Cerebellar cortex (tissue), 1 donor: ENCODE measurements at places on chromosomes 11 and 22.
A peak's percentile ranks its signal among the peaks of the same experiment; 100 is the strongest.

- no peak for DNase-seq
These were observed 375 bp downstream of the BSCL2 start for GRCh38 chr11:62706850-62707247.

GRCh38 chr11:72013765-72014711 is 15.3 kb downstream of the IL18BP start:
- peak; percentile 60 for DNase-seq

DNA sequence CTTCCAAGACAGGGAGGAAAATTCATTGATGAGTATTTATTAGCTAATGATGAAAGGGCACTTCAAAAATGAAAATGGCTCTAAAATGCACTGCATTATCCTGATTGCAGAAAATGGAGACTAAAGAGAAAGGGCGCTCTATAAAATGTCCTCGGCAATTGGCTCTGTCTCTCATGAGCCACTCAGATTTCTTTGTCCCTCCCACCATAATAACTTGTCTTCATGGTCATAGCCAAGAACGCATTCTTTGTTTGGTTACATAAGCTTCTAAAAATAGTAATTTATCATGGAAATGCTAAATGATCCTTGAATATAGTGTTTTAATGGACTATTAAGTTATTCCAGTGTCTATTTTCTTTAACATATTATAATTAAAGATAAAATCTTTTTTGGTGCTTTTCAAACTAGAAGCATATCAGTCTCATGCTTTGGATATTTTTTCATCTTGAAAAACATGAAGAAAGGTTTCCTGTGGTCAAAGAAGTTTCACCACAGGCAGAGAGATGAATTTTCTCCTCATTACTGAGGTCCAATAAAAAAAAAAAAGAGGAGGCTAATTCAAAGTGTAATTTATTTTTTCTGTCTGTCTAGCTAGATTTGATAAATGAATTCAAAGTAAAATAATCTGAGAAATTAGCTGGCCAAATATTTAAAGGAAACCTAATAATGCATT is 238.1 kb upstream of the BLID start:
- DNase-seq: no peak

DNA sequence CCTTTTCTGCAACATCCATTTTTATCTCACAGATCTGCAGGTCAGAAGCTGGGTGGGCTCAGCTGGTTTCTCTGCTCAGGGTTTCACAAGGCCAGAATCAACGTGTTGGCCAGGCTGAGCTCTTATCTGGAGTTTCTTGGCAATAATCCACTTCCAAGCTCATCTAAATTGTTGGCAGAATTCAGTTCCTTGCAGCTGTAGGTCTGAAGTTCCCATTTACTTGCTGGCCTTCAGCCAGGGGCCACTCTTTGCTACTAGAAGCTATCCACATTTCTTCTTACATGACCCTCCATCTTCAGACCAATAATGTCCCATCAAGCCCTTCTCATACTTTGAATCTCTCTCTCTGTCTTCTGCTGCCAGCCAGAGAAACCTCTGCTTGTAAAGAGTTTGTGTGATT is 103.5 kb downstream of the WNT11 start:
- no peak for DNase-seq

DNA sequence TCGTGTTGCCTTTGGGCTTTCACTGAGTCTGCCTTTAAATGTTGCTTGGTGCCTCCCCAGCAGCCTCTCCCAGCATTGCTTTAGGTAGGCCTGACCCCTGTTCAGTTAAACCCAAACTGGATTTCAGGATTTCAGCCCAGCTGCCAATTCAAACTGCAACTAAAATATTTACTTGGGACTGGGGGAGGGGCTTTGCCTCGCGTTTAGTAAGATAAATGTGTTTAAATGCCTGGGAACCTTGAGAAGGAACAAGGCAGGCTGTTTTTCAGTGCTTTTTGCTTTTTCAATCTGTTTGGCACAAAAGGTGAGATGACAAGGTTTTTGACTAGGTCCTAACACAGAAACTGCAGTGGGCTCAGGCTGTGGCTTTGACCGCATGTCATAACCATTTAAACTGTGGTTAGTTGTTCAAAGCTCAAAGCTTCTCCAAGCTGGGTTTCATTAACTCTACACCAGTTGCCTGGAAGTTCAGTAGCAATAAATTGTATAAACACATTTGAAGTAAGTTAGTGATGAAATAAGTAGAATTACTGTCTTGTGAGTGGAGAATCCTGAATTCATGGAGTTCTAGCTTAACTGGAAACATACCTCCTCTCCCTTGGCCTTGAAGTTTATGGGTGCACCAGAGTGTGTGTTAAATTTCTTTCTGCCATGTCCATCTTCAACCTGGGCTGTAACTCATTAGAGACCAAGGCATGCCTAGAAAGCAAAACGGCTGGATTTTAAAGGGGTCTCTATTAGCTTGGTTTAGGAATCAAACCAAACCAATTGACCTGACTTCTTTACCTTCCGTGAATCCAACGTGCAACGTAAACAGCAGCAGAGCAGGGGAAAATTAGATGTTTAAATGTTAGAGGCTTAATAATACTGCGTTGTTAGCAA is 3.6 kb downstream of the PKNOX2 start:
- DNase-seq: peak; percentile 9

- no peak for DNase-seq
These were observed 54.4 kb downstream of the TMEM135 start for GRCh38 chr11:87092159-87092558.

GRCh38 chr11:20754933-20755332 is 85.5 kb downstream of the NELL1 start:
- DNase-seq: no peak

DNA sequence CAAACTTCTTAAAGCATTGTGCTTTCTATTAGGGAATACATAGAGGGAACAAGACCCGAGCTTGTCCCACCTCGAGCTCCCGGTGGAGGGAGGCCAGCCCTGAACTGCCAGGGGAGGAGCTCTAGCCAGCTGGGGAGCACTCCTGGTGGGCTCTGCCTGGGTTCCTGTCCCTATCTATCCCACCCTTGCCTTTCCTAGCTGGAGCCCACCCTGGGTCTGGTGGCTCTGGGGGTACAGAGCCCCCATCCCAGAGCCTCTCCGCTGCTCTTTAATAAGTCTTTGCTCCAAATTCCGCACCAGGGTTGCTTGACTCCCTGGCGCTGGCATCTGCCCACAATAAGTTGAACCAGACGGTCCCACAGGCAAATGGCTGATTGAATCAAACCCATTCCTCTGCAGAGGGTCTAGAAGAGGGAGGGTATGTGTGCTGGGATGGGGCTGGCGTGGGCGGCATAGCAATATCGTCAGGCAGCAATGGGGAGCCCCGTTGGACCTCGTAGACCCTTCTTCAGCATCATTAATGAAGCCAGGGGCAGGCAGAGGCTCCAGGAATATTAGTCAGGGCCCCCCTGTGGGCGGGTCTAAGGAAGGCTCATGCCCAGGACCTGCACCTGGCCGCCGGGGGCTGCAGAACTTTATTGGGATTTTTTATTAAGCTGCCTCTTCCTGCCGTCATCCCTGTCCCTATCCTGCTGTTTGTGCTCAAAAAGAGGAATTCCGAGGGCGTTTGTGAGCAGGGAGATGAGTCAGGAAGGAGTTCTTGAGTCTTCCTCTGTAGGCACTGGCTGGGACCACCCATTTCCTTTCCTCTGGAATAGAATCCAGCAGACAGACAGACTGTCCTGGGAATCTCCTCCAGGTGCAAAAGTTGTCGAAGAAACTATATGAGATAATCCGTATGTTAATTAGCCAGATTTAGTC is 38.5 kb upstream of the RIC3 start:
- DNase-seq: no peak
